MCF 10A (cell line): ENCODE measurements at places on chromosomes 5 and 9.
A peak's percentile ranks its signal among the peaks of the same experiment; 100 is the strongest.

- DNase-seq: peak; percentile 36
Observed at GRCh38 chr9:95008151-95008771, 281.8 kb downstream of the AOPEP start.

DNA sequence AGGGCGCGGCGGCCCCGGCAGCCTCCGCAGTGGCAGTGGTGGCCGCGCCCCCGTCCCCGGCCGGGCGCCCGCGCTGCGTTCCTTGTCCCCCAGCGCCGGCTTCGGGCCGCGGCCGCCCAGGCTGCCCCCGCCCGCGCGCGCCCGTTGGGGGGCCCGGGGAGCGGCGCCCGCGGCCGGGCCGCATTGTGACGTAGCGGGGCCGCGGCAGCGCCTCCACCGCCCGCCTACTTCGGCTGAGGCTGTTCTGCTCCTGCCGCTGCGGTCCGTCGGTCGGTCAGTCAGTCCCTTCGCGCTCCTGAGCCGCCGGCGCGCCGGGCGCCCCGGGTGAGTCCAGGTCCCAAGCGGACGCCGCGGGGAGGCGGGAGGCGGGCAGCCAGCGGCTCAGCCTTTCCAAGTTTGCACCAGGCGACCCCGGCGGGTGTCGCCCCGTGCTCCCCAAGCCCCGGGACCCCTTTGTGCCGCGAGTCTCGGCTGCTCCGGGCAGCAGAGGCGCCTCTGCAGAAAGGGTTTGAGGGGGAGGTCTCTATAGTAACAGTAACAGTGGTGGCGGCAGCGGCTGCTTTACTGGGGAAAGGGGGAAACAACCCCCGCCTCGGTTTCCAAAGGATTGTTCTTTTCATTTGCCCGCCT is at the start of gene SNCAIP:
TSS of gene SNCAIP (plus strand) at position 277 of the 630 bp plus-strand sequence. CDS start 78,898 bp downstream, outside the sequence.
- peak; percentile 56 for DNase-seq

DNA sequence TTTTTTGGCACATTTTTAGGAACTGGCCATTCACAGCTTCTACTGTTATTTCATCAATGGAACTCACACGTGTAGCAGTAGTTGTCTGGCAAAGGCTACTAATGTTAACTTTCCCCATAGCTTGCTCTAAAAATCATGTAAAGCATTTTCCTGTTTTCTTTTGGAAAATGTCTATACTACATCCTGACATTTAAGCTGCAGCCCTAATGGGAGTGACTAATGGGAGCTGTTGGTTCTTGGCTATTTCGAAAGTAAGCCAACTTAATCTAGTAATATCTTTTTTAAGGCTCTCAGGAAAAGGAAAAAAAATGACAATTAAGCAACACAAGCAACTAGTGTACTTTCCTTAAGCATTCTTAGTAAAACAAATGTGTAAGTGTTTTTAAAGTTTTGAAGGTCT is 169.2 kb downstream of the SLC12A2 start:
- peak; percentile 42 for DNase-seq

DNA sequence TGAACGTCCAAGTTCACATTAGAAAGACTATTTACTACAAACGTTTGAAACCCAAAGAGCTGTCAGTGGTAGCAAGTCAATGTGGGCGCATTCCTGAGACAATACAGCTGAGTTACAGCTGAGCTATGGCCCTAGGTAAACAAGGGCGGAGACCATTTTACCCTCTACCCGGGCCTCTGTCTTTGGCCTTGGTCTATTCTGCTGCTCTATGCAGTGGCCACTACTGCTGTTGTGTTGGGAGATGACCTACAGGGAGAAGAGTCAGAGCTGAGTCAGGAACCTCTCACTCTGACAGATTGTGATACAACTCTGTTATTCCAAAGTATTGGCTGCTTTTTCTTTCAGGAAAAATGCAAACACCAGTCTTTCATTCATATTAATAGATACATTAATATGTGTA is 700.6 kb downstream of the SEMA5A start:
- no peak for DNase-seq

GRCh38 chr9:1495282-1496030 is 445.3 kb downstream of the DMRT2 start:
- no peak for DNase-seq

- no peak for DNase-seq
Observed at GRCh38 chr5:115939059-115939458, 23.2 kb upstream of the LVRN start.

GRCh38 chr5:97627272-97627671 is 444.2 kb upstream of the RIOK2 start:
- DNase-seq: no peak

GRCh38 chr9:24614070-24614469 is 68.4 kb upstream of the IZUMO3 start:
- DNase-seq: peak; percentile 33

GRCh38 chr5:118679264-118679940 is 308.9 kb downstream of the DTWD2 start:
- DNase-seq: no peak

DNA sequence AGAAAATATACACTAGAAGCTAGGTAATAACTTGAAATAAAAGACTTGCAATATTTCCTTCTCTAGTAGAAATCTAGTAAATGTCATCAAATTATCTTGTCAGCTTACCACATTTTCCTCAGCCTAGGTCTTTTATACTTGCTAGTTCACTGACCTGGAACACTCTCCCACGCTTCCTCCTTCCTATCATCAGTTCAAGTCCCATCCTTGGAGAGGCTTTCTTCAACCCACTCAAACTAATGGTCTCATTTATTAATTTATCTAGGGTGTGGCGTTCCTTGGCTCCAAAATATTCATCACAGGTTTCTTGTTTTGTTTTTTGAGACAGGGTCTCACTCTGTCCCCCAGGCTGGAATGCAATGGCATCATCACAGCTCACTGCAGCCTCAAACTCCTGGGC is 2.9 kb downstream of the FAM13B start:
- no peak for DNase-seq

DNA sequence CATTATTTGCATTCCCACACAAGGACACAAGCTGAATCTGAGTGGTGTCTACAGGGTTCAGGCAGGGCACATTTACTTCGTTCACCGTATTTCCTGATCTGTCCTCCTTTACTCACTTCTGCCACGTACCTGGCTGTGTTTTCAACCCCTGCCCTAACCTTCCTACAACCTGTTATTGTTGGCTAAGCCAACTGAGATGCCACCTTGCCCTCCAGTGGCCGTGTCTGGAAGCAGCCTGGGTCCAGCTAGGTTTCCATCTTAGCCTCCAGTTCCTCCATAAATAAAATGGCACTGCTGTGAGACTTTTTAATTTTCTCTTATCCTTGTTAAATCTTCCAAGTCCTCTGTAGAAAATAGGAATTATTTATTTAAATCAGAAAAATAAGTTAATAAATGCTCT is 64.8 kb downstream of the ATP10B start:
- peak; percentile 57 for DNase-seq

- no peak for DNase-seq
Observed at GRCh38 chr9:23006127-23006526, 559.5 kb downstream of the DMRTA1 start.

DNA sequence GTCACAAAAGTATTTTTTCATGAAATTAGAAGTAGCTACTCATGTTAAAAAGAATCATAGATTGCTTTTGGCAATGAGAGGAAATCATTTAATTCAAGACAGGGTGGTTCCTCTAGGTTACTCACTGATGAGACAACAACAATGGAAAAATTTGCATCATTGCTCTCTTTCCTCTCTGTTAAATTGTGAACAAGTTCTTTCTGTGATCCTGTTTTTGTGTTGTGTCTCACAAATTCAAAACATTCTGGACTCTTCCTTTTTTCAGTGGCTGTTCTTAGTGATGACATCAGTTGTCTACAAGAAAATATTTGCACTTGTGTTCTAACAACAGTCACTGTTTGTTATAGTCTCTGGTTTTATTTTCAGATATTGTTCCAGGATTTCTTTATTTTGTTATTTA is 95.3 kb downstream of the XRCC4 start:
- no peak for DNase-seq

GRCh38 chr9:91037511-91038482 is 236.2 kb downstream of the SYK start:
- peak; percentile 78 for DNase-seq

DNA sequence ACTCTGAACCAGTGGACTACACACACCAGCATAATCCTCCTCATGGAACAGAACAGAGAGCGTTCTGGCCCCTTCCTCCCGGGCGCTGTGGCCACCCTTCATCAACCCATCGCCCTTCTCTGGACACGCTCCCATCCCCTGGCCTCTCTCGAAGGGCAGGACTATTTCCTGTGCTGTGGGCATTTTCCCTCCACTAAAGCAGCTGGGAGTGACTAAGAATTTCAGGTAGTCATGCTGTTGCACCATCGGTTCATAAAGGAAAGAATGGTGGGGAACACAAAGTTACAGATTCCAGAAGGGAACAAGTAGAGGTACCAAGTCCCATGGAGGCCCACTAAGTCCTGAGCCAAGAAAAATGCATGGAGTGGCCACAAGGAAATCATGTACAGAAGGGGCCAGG is 68.6 kb downstream of the EPB41L4B start:
- peak; percentile 78 for DNase-seq

- DNase-seq: peak; percentile 68
Observed at GRCh38 chr9:94144394-94144793, 60.1 kb downstream of the PTPDC1 start.

- peak; percentile 65 for DNase-seq
Observed at GRCh38 chr5:171575386-171575785, 155.9 kb downstream of the FGF18 start.

DNA sequence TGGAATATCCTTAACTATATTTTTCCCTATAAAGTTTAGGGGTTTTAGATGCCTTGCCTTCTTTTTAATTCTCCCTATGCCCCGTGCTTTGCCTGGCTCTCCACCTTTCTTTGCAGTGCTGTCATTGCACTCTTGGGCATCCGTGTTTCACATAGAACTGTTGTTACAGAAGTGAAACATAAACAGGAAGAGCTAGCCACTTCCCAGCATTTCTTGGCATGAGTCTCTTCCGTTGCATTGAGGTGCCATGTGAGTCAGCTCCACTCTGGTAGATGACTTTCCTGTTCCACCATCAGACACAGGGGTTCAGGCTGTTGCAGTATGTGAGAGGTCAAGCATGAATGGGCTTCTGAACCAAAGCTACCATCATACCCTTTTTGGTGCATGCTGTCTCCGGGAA is 73.4 kb downstream of the ANGPTL2 start:
- peak; percentile 96 for DNase-seq

DNA sequence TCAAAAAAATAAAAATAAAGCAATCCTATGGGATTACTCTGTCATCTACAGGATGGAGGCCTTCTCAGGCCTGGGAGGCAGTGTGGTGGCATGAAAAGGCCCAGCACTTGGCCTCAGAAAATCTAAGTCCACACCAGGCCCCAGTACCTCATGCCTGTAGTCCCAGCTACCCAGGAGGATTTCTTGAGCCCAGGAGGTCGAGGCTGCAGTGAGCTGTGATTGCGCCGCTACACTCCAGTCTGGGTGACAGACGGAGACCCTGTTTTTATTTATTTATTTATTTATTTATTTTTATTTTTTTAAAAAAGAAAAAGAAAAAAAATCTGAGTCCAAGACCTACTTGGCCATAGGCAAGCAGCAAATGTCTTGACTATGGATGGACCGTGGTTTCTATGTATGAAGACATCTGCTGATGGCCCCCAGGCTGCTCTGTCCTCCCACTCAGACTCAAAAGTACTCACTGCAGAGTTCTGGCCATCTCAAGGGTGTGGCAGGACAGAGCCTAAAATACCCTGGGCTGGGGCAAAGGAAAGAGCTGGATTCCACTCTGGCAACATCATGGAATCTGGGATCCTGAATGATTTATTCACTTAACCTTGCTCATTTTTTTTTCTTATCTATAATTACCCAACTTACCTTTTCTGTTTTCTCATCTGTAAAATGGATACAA is 55.0 kb downstream of the ARHGEF37 start:
- no peak for DNase-seq

- DNase-seq: no peak
Observed at GRCh38 chr9:10703139-10703538, 90.3 kb upstream of the PTPRD start.

- no peak for DNase-seq
Observed at GRCh38 chr9:120733190-120733589, 18.9 kb upstream of the MEGF9 start.

GRCh38 chr5:119022017-119022745 is 33.8 kb upstream of the DTWD2 start:
- DNase-seq: peak; percentile 57

DNA sequence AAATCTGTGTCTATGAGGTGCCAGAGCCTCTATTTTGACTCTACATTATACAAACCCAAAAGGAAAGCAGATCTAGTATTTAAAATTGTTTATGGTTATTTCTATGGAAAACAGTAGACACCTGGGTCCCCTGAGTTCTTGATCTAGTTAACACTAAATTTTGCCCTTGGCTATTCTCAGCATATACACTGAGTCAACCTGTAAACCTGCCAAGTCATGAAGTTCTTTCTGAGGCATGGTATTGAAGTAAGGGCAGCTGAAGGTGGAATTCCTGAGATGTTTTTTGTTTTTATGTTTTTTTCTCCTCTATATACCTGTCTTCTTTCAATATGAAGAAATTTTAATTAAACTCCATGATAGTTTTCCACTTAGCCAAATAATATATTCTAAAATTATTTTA is 120.2 kb downstream of the PDE4D start:
- DNase-seq: peak; percentile 86

- peak; percentile 58 for DNase-seq
Observed at GRCh38 chr5:87195104-87195591, 72.5 kb upstream of the RASA1 start.

DNA sequence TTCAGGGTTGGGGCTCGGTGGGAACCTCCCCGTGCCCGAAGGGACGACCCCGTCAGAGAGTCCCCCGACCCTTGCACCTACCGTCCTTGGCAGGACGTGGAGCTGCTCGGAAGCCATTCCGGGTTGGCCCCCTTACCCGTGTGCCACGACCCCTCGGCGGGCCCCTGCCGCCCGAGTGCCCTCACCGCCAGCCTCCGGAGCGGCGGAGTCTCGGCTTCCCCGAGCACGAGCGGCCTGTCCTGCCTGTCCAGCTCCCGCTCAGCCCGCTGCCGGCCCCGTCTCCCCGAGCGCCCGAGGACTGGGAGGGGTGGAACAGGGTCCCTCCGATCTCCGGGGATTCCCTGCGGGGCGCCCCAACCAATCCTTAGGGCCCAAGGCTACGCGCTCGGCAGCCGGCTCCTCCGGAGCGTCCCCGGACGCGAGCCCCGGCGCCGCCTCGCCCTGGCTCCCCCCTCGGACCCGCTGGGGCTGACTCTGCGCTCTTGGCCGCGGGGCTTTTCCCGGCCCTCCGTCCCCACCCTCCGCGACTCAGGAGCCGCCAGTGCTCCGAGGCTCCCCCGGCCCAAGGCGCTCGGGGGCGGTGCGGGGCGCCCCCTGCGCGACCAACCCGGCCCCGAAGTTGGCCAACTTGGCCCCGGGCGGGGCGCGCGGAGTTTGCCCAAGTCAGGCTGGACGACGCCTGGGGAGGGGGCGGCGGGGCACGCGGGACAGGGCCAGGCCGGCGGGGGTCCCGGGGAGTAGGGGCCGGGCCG is 654 bp downstream of the ADAMTS2 start:
- no peak for DNase-seq
